Stimulated activated CD4-positive, alpha-beta T cell treated with anti-CD3 and anti-CD28 coated beads, TNF-alpha, amount 100 ng/mL, for 48 hours (primary cell): ENCODE measurements at places on chromosomes 7 and 10.

DNA sequence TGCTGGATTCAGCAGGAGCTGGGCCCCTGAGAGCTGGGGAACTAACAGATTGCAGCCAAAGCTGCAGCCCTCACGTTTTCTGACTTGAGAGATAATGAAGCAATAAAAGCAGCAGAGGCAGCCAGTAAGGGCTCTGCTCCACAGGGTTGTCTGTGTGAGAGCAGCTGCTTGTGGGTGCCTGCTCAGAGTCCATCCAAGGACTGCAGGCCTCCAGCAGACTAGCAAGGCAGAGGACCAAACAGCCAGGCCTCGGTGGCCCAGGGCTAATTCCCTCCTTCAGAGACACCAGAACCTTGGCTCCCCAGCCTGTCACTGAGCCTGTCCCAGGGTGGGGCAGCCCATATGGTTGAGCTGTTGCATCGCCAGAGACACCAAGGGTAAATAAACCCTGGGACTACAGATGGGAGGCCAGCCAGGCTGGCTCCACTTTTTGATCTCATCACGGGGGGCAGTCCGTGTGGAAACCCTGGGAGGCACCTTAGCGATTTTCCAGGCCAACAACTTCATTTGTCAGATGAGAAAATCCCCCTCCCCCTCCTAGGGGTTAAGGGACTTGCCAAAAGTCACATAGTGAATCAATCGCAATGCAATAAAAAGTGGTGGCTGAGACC lies 229.2 kb downstream of the WDR11 start:
- no peak for DNase-seq

- no peak for DNase-seq
These were observed at the start of gene GOLGA7B for GRCh38 chr10:97849687-97850402. Gene GOLGA7B, plus strand, starts transcription at chr10:97849843. Its CDS starts 461 bp downstream, at chr10:97850304.

DNA sequence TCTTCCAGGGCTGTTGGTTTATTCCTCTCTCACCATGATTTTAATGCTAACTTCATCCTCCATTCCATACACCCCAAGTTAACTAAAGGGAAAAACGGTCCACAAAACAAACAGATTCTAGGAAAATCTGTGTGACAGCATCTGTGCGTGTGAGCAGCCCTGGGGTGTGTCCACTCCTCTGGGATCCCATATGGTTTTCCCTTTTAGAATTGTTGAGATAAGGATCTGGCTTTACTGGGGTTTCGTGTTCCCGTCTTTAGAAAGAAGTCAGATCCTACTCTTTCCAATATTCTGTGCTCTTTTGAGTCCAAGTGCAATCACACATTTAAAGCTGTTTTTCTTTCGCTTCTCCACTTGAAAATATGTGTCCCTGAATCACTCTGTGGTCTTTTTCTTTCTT lies 257.1 kb downstream of the KLF6 start:
- DNase-seq, result no peak

- no peak for DNase-seq
These were observed 42.6 kb upstream of the ANAPC16 start for GRCh38 chr10:72173262-72173618.

GRCh38 chr10:113716109-113716910 lies 35.2 kb upstream of the PLEKHS1 start:
- DNase-seq, result no peak

GRCh38 chr10:71272056-71272771 lies 46.8 kb upstream of the SLC29A3 start:
- DNase-seq, result no peak

DNA sequence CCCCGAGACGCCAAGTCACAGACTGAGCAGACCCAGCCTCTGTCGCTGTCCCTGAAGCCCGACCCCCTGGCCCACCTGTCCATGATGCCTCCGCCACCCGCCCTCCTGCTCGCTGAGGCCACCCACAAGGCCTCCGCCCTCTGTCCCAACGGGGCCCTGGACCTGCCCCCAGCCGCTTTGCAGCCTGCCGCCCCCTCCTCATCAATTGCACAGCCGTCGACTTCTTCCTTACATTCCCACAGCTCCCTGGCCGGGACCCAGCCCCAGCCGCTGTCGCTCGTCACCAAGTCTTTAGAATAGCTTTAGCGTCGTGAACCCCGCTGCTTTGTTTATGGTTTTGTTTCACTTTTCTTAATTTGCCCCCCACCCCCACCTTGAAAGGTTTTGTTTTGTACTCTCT lies 215.6 kb downstream of the TCF7L2 start:
- no peak for DNase-seq

GRCh38 chr7:150891740-150892139 lies 39.4 kb downstream of the AOC1 start:
- DNase-seq, result no peak

DNA sequence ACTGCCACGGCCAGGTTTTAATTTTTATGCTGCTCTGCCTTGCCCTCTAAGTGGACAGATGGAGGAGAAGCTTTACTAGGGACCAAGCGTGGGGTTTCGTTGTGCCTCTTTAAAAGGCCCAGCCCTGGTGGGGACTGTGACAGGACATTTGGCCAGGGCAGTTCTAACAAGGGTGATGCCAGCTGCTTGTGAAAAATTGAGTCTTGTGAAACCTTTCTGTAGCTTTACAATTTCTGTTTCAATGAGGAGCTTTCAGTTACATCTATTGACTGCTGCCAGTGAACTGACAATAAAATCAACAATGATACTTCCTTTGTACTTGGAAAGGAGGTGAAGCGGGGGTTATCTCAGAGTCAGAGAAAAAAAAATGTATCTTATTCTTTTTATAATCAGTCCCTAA lies 233.1 kb upstream of the CSTF2T start:
- DNase-seq, result no peak

GRCh38 chr10:104262055-104262454 lies 6.9 kb upstream of the GSTO2 start:
- no peak for DNase-seq

GRCh38 chr7:10734595-10734994 lies 239.1 kb upstream of the PHF14 start:
- DNase-seq, result no peak

- DNase-seq, result no peak
These were observed 9.4 kb upstream of the PIK3CG start for GRCh38 chr7:106855540-106856132.

GRCh38 chr7:120931243-120931642 lies 19.3 kb upstream of the ING3 start:
- no peak for DNase-seq

DNA sequence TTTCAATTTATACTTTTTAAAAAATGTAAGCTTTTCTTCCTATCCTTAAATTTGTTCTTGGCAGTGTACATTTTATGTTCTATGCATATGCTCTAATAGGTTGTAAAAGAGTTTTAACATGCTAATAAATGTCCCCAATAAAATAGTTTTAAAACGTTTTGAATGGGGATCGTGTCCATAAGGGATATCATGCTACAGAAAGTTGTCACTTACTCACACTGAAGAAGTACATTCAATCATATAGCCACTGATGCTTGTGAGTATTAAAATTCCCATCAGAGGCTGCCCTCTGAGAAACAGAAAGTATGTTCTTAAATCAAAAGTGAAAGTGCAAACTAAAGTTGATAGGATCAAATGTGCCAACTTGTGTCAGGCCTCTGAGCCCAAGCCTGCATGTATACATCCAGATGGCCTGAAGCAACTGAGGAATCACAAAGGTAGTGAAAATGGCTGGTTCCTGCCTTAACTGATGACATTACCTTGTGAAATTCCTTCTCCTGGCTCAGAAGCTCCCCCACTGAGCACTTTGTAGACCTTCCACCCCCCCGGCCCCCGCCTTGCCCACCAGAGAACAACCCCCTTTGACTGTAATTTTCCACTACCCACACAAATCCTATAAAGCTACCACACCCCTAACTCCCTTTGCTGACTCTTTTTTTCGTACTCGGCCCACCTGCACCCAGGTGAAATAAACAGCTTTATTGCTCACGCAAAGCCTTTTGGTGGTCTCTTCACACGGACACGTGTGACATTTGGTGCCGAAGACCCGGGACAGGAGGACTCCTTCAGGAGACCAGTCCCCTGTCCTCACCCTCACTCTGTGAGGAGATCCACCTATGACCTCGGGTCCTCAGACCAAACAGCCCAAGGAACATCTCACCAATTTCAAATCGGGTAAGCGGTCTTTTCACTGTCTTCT lies 877 bp upstream of the NOD1 start:
- no peak for DNase-seq

DNA sequence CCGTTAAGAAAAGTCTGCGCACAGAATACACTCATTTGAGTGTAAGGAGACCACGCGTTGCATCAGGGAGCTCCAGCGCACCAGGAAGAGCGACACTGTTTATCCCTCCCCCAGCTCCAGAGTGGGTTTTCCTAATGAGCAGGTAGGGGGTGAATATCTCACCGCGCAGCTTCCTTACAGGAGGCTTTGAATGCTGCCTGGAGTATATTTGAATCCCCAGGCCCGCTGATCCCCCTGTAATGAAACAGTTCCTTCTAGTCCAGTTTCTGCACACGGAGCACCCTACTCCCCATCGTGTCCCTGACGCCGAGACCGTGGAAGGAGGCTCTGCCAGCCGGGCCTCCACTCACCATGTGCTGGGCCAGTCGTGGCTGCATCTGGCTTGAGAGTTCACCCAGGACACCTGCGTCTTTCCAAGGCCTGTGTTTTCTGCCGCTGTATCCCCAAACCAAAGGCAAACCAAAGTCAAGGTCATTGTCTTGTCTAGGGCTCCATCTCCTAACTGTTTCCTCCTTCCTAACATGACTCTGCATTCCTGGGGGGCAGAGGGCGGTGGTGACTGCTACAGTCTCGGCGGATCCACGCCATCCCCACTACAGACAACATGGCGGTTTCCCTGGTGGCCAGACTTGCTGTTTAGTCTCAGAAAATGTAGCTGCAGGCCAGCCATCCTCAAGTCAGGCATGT lies 167.8 kb downstream of the USP6NL start:
- no peak for DNase-seq

- DNase-seq, result no peak
These were observed 71.2 kb upstream of the DUSP5 start for GRCh38 chr10:110426294-110427181.

- no peak for DNase-seq
These were observed 6.1 kb downstream of the DNTT start for GRCh38 chr10:96310321-96310669.

GRCh38 chr10:73093922-73094850 lies 2.5 kb downstream of the P4HA1 start:
- no peak for DNase-seq
